ENCODE measurements at places on chromosomes 1 and 21. TPM values are rescaled to one million over a fixed set of nuclear protein-coding genes. Genes with fewer than 3 reads are reported as not detected.
A peak's percentile ranks its signal among the peaks of the same experiment; 100 is the strongest.

DNA sequence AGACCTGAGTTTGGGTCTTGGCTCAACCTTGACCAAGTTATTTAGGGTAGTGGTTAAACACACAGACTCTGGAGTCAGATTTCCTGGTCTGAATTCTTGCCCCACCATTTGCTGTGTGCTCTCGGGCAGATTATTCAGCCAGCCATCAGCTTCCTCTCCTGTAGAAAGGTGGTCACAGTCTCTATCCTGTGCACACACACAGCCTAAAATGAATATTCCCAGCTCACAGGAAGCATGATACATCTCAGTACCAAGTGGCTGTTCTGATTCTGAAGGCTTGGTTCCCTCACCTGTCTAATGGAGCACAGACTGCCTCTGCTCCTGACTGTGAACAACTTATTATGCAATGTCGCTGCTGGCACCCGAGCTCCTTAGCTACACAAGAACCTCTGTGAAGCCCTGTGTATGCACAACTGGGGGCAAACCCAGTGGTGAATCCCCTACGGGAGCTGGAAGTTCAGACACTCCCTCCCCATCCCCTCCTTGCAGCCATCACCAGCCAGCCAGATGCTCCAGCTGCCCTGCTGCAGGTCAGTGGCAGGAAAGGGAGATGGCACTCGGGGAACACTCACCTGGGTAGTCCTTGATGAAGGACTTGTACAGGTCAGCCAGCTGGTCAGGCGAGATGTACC is 13.7 kb downstream of the ENO1 start:
- peak overlapping the region; percentile 16 for H3K27ac ChIP-seq
- peaks cover 86% of the 10 kb centered on the region for H3K36me3 ChIP-seq
- H3K27me3 ChIP-seq: no peaks in the 10 kb centered on the region
- DNase-seq: no peak

GRCh38 chr1:243397613-243398321 is 141.9 kb downstream of the SDCCAG8 start:
- DNase-seq: no peak
- H3K4me1 ChIP-seq: no peaks in the 10 kb centered on the region
- no peak overlapping the region for H3K4me3 ChIP-seq
- no peak overlapping the region for H3K27ac ChIP-seq
- H3K36me3 ChIP-seq: no peaks in the 10 kb centered on the region
- no peaks in the 10 kb centered on the region for H3K27me3 ChIP-seq

GRCh38 chr1:25689686-25690381 is 73.2 kb downstream of the MAN1C1 start:
- DNase-seq: no peak
- no peaks in the 10 kb centered on the region for H3K4me1 ChIP-seq
- no peaks in the 10 kb centered on the region for H3K36me3 ChIP-seq
- no peak overlapping the region for H3K4me3 ChIP-seq

The C1orf87 gene
- total RNA-seq: not detected

DNA sequence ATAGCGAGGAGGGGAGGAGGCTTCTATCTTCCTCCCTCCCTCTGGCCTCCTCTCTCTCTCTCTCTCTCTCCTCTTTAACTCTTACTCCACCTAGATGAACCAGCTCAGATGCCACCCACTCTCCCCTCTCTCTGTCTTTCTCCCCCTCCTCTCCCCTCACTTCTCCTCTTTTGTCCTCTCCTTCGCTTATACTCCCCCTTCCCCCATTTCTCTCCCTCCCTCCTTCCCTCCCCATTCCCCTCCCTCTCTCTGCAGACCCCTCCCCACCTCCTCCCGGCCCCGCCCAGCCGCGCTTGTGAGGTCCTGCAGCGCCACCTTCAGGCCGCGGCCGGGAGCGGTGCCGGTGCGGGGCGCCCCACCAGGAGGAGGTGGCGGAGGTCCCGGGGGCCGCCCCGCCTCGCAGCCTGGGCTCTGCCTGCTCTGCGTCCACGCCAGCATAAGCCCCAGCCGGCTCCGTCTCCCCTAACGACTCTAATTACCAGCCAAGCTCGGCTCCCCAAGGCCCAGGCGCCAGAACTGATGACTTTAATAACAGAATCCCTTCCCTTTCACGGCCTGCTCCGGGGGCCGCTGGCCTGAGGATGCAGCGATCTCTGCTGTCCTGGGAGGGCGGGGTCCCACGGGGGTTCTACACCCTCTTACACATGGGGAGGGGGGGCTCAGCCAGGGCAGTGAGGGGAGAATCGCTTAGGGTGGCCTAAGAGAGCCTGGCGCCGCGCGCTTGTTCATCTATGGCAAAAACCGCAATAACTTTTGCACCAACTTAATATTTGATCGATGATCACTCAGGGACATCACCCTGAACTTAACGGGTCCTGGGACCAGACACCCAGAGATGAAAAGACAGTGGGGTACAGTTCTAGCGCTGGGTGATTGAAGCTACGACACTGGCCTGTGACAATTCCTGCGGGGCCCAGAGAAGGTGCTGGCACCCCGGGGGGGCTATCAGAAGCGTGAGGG is 637.3 kb downstream of the MATN1 start:
- H3K27me3 ChIP-seq: no peaks in the 10 kb centered on the region
- H3K4me3 ChIP-seq: no peak overlapping the region
- peaks cover 31% of the 10 kb centered on the region for H3K4me1 ChIP-seq
- H3K27ac ChIP-seq: no peak overlapping the region
- H3K36me3 ChIP-seq: no peaks in the 10 kb centered on the region

GRCh38 chr21:43953021-43953420 is 59.1 kb upstream of the TRAPPC10 start:
- no peaks in the 10 kb centered on the region for H3K36me3 ChIP-seq
- no peak for DNase-seq
- H3K27ac ChIP-seq: no peak overlapping the region
- H3K4me1 ChIP-seq: peaks cover 3% of the 10 kb centered on the region

DNA sequence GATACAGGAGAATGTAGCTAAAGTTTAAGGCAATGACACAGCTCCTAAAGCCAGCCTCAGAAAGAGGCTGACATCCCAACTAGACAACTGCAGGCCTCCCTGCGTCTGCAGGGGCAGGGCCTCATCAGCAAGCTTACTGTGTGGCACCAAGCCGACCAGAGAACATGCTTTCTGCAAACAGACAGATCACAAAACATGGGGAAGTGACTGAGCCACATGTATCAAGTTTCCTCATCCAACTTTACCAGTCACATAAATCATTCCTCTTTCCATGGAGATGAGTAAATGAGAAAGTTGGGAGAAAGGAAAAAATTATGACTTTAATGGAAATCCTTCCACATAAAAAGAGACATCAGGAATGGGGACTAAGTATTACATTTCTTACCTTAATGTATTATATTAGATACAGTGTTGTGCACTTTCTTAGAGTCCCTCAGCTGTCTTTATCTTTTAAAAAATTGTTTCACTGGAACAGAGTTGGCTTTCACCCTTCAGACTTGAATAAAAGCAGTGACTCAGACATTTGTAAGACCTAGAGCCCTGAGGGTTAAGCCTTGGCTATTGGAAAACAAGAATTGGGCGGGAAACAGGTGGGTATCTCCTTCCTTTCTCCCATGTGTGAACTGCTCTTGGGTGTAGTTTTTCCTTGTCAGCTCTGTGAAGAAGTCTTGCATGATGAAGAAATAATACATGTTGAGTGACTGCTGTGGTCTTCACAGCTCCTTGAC is 305.7 kb upstream of the SNX7 start:
- no peak overlapping the region for H3K27ac ChIP-seq
- no peaks in the 10 kb centered on the region for H3K27me3 ChIP-seq
- H3K4me1 ChIP-seq: no peaks in the 10 kb centered on the region
- H3K36me3 ChIP-seq: no peaks in the 10 kb centered on the region
- DNase-seq: no peak

- DNase-seq: no peak
- no peak overlapping the region for H3K27ac ChIP-seq
- no peaks in the 10 kb centered on the region for H3K4me1 ChIP-seq
- H3K4me3 ChIP-seq: no peak overlapping the region
- H3K27me3 ChIP-seq: no peaks in the 10 kb centered on the region
- no peaks in the 10 kb centered on the region for H3K36me3 ChIP-seq
Observed at GRCh38 chr1:178645157-178645807, 79.8 kb upstream of the RALGPS2 start.

DNA sequence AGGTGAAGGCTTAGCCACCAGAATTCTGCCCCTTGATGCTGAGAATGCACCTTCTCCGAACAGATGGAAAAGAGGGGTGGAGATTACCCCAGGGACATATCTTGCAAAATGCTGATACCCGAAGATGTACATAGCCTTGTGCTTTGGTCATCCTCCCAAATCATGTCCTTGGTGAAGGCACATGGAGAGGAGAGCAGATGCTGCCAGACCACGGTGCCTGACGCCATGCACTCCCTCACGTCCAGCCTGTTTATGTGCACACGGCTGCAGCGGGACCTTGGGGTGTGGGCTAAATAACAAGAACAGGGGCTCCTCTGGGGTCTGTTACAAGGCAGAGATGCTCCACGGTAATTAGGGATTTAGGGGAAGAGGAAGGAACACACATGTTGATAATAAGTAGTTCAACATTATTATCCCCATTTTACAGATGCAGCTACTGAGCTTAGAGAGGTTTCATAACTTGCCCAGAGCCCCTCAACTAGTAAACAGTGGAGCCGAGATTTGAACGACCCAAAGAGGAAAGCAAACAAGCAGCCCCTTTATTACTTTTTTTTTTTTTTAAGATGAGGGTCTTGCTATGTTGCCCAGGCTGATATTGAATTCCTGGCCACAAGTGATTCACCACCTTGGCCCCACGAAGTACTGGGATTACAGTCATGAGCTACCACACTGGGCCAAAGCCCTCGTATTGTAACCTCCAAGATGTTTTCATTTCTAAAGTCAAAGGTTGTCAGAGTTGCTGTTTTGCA is 12.9 kb downstream of the EPHX1 start:
- no peak for DNase-seq
- no peak overlapping the region for H3K27ac ChIP-seq
- no peaks in the 10 kb centered on the region for H3K27me3 ChIP-seq
- H3K36me3 ChIP-seq: no peaks in the 10 kb centered on the region

The SEMA4A gene
- total RNA-seq: 0.39 TPM

The CTH gene
- 14.7 TPM for total RNA-seq

GRCh38 chr1:101136739-101137138 is 100.1 kb upstream of the S1PR1 start:
- DNase-seq: no peak
- H3K27me3 ChIP-seq: no peaks in the 10 kb centered on the region
- H3K4me1 ChIP-seq: no peaks in the 10 kb centered on the region
- H3K36me3 ChIP-seq: no peaks in the 10 kb centered on the region
- H3K4me3 ChIP-seq: no peak overlapping the region
- H3K27ac ChIP-seq: no peak overlapping the region

The KCNK2 gene
- total RNA-seq: 0.27 TPM

All from HCT116 (cell line).